ENCODE measurements at places on chromosomes 13 and 19. TPM values are rescaled to one million over a fixed set of nuclear protein-coding genes. Genes with fewer than 3 reads are reported as not detected.

Gene NLRP5
- not detected for total RNA-seq

Gene ALOX5AP
- total RNA-seq: 11.5 TPM

Gene LIM2
- 1.2 TPM for total RNA-seq

Gene ELL
- 23.0 TPM for total RNA-seq

Gene KCNK6
- total RNA-seq: 12.1 TPM

DNA sequence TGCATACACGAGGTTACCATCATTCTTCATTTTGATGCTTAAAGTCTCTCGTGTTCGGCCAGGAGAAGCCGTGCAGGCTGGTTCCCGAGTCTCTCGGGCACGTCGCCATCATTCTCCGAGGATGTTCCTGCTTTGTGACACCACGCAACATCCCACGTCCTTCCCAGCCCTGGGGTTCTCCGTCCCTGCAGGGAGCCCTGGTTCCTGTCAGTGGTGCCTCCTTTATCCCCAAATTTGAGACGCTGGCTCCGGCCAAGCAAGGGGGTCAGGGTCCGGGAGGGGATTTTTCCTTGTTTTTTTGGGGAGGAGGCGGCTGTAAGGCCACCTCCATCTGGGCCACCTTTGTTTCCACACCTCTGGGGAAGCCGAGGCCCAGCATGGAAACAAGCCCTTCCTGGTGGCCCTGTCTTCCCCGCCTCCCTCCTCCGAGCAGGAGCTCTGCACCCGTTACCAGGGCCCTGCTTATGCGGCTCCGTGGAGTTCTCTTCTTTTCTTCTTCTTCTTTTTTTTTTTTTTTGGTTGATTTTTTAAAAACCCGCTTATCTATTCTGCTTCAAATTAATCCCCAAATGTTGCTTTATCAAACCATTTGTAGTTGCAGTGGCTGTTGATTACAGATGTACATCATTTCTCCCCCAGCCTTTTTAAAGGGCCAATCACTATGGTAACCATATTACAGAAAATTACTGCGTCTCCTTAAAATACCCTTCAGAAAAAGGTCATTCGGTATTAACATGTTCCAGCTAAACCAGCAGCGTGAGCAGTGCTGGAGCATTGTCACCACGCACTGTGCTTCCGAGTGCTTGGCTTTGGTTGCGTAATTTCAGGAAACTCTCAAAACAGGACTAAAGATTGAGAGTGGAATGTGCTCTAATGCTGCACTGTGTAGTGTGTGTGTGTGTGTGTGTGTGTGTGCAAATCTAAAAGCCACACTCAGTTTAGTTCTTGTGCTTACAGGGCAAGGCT, 50.4 kb downstream of the TEX29 start:
- no peak for DNase-seq

GRCh38 chr19:15296841-15297415, 35.4 kb downstream of the BRD4 start:
- DNase-seq: no peak

GRCh38 chr19:10205636-10206035, 10.9 kb upstream of the DNMT1 start:
- no peak for DNase-seq

DNA sequence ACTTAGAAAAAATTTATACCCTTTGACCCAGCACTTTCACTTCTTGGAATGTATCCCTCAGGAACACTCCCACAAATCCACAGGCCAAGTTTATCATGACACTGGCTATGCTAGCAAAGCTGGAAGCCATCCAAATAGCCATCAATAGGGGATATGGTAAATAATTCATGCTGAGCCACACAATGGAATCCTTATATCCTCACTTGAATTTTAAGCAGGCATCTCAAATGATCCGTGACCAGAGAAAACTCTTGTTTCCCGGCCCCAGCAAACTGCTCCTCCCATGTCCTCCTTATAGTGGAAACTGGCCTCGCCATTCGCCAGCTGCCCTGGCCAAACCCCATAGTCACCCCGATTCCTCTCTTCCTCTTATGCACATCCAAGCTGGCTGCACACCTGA, 37.6 kb downstream of the GRIK5 start:
- no peak for DNase-seq

GRCh38 chr13:97067017-97067895, 73.0 kb upstream of the OXGR1 start:
- no peak for DNase-seq

GRCh38 chr19:23410155-23410554, 14.9 kb upstream of the ZNF91 start:
- no peak for DNase-seq

- DNase-seq: peak; percentile 16
These were observed 6.7 kb upstream of the PCDH17 start for GRCh38 chr13:57624565-57625435.

- no peak for DNase-seq
These were observed 215.6 kb downstream of the TDRD3 start for GRCh38 chr13:60612593-60612992.

GRCh38 chr19:40286235-40286970, 1.3 kb upstream of the AKT2 start:
- DNase-seq: no peak

GRCh38 chr19:40331052-40331451, 17.1 kb downstream of the C19orf47 start:
- no peak for DNase-seq

GRCh38 chr19:11457115-11457514, 21.7 kb downstream of the PRKCSH start:
- no peak for DNase-seq

DNA sequence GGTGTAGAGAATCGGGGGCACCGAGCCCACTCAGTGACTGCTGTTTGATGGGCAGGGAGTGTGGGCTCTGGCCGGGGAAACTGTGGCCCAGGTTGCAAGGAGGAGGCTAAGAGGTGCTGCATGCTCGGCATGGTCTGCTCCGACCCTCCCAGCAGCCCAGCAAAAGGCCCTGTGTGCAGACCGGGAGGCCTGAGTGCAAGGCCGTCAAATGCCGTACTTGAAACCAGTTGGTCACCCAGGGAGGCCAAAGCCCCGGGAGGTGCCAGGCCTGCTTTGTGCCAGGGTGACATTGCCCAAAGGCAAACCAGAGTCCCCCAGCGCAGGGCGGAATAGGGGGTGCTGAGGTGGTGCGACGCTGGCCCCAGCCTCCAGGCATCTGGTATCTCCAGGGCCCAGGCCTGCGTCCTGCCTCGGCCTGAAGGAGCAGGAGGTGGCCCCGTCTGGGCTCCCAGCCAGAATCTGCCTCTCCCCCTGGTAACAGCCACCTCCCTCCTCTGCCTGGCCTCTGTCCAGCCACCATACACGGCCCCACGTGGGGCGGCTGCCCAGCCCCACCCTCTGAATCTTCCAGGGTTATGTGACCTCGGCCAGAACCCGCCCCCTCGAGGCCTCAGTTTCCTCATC, 4.0 kb downstream of the PIK3R2 start:
- DNase-seq: no peak

- DNase-seq: peak; percentile 40
These were observed 20.0 kb upstream of the ZDHHC20 start for GRCh38 chr13:21478881-21479808.

- DNase-seq: no peak
These were observed 217.0 kb upstream of the OBI1 start for GRCh38 chr13:78875792-78876580.

GRCh38 chr19:1016647-1017114, 4.2 kb downstream of the TMEM259 start:
- DNase-seq: no peak

DNA sequence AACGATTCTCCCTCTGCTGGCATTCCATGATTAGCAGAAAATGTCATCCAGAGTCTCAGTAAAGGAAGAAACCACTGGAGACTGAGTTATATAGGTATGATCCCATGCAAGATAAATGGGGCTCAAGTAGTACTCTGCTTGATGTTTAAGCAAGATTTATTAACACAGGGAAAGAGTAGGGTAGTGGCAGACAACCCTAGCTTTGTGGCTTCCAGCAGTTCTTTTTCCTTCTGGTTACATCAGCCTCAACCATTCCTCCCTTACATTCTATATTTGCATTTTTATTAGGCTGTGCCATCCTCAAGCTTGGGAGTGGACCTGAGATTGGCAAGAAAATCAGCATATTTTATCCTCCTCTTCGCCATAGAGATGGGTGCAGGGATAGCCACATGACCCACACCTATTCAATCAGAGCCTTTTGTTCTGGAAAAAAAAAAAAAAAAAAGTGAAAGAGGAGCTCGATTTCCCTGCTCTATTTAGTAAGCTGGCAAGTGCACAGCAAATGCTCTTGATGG, 402.1 kb downstream of the ZNF536 start:
- DNase-seq: no peak

GRCh38 chr13:33245505-33246158, 39.9 kb downstream of the STARD13 start:
- DNase-seq: no peak

DNA sequence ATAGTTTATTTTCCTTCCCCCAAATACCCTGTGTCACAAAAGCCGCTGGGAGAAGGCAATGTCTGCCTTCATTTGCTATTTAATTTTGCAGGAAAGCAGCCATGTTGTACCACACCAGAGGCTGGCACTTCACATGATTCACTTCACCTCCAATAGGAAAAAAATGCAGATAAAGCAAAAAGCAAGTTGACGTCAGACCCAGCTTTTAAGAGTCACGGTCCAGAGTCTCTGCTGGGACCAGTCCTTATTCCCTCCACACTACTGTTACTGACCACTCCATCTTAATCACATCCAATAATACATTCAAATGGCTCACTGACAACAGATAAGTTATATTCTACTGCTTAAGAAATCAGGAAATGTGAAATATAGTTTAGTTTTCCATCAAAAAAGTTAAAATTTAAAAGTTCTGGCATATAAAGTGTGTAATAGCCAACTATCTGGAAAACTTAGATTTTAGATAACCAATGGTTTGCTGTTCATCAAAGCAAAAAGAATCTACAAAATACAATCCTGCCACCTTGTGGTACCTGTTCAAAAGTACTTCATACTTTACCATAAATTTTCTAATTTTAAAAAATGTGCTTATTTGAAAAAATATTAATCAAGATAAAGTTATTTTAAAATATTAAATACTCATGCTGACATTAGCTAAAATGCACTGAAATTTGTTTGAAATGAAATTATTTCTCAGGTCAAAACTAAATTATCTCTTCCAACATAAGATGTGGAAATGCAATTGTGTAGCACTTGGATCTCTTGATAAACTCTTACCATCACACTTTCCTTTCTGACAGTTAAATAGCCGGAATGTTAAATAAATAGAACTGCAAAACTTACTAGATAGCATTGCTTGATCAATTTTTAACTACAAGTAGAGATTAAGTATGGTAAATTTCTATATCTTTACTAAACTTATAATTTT, 97.3 kb downstream of the SERP2 start:
- no peak for DNase-seq

Data from activated naive CD4-positive, alpha-beta T cell treated with anti-CD3 and anti-CD28 coated beads, Interleukin-2, amount 50 U/mL, for 72 hours (primary cell).